ENCODE measurements at places on chromosomes 11 and 22.

GRCh38 chr11:128341280-128342248 lies 245.8 kb downstream of the ETS1 start:
- no peak for DNase-seq

- DNase-seq: peak; percentile 57
These were observed 3.2 kb upstream of the STK33 start for GRCh38 chr11:8597182-8597581.

GRCh38 chr11:26742966-26743365 lies 21.1 kb upstream of the SLC5A12 start:
- peak; percentile 21 for DNase-seq

DNA sequence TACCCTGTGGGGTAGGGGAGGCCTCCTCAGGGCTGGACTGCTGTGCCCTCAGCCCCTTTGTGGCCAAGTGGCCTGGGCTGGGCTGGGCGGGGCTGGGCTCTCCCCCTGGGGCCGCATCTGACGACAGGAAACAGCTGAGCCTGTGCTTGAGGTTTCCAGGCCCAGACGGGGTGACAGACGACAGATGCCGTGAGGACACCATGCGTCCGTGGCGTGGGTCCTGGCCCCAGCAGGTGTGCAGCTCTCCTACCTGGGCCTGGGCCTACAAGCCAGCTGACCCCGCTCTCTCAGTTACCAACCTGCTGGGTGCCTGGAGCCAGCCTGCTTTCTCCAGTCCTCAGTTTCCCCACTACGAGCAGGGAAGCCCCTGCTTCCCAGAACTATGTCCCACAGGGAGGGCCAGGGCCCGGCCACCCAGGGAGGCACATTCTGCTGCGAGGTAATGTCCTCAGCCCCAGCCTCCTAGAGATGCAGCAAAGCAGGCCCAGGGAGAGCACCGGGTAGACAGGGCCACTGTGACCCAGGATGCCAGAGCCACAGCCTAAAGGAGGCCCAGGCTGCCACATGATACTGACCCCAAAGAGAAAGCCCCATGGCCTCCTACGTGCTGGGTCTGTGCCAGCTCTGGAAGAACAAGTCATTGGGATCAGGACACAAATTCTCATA lies 181.3 kb downstream of the IGLL1 start:
- no peak for DNase-seq

- no peak for DNase-seq
These were observed 176.4 kb downstream of the SHANK2 start for GRCh38 chr11:71075871-71076420.

GRCh38 chr11:122981388-122982264 lies at the start of gene BSX:
Gene BSX (minus strand): TSS chr11:122981834. CDS start chr11:122981671, 163 bp downstream.
- DNase-seq: peak; percentile 59

GRCh38 chr11:40183073-40184064 lies 1276.1 kb downstream of the LRRC4C start:
- DNase-seq: no peak

GRCh38 chr22:24442352-24442744 lies 14.9 kb downstream of the ADORA2A start:
- DNase-seq: no peak

DNA sequence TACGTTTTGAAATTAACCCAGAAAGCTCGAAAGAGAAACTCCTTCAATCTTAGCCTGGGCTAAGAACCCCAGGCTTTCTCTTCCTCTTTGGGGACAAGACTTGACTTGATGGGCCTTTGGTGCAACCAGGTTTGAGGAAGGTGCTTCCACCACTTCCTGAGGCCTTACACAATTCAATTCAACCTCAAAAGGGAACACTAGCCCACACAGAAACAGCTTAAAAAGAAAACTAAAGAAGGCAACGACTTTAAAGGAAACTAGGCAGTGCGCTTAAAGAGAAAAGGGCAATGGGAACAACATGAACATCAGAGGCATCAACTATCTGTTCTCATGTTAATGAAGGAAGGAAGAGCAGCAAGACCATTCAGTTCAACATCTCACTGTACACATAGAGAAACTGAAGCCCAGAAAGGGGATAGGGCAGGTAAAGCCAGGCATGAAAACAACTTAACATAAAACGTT lies 24.8 kb downstream of the PAK1 start:
- DNase-seq: no peak

DNA sequence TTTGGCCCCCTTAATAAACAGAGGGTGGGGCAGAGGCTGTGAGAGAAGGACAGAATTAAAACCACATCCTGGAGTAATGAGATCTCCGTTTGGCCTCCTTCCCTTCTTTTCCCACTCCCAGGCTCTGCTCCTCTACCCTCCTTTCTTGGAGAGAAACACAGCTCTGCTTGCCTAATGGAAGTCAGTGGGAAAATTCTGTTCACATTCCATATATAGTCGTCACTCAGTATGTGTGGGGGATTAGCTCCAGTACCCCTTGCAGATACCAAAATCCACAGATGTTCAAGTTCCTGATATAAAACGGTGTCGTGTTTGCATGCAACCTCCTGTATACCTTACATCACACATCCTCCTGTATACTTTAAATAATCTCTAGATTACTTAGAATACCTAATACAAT lies 37.6 kb upstream of the THY1 start:
- peak; percentile 92 for DNase-seq

DNA sequence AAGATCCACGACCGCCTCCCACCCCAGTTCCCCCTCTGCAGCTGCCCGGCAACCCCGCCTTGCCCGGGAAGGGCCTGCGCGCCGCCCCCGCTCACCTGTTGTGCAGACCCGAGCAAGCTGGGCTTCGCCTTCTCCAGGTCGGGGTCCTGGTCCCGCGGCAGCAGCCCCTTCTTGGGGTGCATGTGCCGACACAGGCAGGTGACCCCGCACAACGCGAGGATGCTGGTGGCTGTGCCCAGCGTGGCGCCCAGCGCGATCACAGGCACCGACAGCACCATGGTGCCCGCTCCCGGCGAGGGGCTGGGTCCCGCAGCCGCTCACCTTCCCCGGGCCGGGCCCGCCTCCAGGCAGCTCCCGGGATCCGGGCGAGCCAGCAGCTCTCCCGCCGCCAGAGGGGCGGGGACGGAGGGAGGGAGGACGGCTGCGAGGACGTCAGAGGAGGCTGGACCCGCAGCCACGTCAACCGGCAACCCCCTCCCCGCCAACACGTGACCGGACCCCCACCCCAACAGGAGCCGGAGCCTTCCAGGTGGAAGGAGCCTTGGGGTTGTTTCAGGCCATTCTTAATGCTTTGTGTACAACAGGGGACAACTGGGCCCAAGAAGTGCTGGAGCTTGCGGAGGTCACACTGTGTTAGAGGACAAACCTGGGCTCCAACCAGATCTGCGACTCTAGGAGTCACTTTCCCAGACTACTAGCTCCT lies at the start of gene SYT13:
SYT13 (minus strand) TSS at position 412 of the 703 bp plus-strand sequence; CDS start at position 278, 134 bp downstream.
- no peak for DNase-seq

GRCh38 chr11:76680518-76681425 lies 10.2 kb upstream of the LRRC32 start:
- peak; percentile 70 for DNase-seq

DNA sequence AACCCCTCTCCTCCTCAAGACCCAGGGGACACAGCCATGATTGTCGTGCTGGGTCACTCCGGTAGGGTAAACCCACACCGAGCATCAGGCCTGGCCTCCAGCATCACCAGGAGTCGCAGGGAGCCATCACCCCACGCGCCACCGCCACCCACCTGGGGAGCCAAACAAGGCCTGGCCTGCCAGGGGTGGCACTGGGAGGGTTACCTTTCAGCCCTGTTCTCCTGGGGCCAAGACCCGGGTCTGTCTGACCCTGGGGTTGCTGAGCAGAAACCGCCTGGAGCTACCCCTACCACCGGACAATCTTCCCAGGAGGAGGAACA lies 39.3 kb upstream of the NNMT start:
- DNase-seq: no peak

GRCh38 chr11:60482361-60482760 lies 10.2 kb upstream of the MS4A12 start:
- DNase-seq: no peak

GRCh38 chr22:36367479-36367878 lies 20.3 kb downstream of the MYH9 start:
- DNase-seq: no peak

DNA sequence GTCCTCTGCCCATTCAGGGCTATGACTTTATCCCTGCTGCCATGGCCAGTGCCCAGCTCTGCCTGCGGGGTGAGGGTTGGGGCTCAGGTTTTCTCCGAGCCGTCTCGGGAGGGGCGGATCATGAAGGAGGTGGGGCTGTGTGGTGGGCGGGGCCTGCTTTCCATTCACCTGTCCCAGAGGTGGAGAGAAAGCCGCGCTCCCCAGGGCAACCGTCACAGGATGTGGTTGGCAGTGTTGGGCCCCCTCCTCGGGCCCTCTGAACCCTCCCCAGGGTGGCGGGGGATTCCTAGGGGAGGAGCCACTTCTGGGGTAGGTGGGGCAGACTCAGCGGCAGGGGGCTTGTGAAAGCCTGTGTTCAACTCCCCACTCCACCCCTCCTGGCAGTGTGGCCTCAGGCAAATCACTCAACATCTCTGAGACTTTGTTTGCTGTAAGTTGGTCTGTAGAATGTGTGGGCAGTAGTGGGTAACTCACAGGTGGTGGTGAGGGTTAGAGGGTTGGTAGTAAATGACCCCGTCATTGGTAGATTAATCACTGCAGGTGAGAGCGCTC lies 50.3 kb downstream of the CD6 start:
- no peak for DNase-seq

GRCh38 chr11:25038131-25038530 lies 541.3 kb downstream of the LUZP2 start:
- DNase-seq: no peak

- DNase-seq: peak; percentile 94
These were observed 42.9 kb downstream of the IGF2 start for GRCh38 chr11:2096011-2096918.

GRCh38 chr11:126197277-126197939 lies 14.0 kb downstream of the RPUSD4 start:
- DNase-seq: no peak

GRCh38 chr11:69193629-69194028 lies 37.9 kb downstream of the SMIM38 start:
- DNase-seq: peak; percentile 13

GRCh38 chr11:10348650-10349280 lies 43.9 kb downstream of the ADM start:
- peak; percentile 66 for DNase-seq

GRCh38 chr11:76135491-76135890 lies 70.8 kb downstream of the WNT11 start:
- DNase-seq: peak; percentile 44

DNA sequence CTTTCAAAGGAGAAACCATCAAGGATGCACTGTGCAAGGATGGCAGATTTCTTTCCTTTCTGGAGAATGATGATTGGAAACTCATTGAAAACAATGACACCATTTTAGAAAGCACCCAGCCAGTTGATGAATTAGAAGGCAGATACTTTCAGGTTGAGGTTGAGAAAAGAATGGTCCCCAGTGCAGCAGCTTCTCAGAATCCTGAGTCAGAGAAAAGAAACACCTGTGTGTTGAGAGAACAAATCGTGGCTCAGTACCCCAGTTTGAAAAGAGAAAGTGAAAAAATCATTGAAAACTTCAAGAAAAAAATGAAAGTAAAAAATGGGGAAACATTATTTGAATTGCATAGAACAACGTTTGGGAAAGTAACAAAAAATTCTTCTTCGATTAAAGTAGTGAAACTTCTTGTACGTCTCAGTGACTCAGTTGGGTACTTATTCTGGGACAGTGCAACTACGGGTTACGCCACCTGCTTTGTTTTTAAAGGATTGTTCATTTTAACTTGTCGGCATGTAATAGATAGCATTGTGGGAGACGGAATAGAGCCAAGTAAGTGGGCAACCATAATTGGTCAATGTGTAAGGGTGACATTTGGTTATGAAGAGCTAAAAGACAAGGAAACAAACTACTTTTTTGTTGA lies 9.8 kb downstream of the FAM111A start:
- DNase-seq: no peak

DNA sequence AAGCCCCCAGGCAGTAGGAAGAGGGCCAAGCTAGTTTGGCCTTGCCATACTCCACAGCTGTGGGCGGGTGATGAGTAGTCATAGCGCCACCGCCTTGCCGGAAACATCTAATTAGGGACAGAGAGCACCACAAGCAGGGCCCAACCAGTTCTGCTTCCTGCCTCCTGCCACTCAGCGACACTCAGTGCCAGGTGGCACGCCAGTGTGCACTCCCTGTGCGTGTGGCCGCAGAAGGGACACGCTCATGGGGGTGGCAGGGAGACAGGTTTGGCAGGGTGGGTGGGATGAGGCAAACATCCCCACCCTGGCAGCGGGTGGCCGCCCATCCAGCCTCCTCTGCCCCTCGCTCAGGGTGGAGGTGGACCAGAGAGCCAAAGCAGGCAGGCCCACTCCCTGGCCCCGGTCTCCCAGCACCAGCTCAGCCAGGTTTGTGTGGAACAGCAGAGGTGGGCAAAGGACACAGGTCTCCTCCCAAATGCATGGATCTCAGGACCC lies 4.9 kb downstream of the OVOL1 start:
- no peak for DNase-seq

GRCh38 chr11:125375146-125375545 lies 120.9 kb downstream of the FEZ1 start:
- DNase-seq: no peak

GRCh38 chr11:134046681-134047449 lies 22.0 kb upstream of the JAM3 start:
- no peak for DNase-seq

DNA sequence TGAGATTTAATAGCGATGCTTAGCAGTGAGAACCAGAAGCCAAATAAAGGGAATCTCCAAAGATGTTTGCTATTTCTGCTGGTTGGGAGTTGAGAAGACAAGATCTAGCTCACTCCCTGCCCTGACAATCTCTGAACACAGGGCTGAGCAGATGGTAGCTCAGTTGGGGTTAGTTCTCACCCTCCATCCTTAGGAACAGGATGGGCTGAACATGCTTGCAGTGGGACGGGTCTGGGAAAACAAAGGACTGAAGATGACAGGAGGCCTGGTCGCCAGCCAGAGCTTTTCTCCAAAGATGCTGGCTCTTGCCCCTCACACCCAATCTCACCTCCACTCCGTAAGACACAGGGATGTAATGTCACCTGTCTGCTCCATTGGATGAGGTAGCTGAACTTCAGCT lies 72.7 kb downstream of the SC5D start:
- DNase-seq: no peak

DNA sequence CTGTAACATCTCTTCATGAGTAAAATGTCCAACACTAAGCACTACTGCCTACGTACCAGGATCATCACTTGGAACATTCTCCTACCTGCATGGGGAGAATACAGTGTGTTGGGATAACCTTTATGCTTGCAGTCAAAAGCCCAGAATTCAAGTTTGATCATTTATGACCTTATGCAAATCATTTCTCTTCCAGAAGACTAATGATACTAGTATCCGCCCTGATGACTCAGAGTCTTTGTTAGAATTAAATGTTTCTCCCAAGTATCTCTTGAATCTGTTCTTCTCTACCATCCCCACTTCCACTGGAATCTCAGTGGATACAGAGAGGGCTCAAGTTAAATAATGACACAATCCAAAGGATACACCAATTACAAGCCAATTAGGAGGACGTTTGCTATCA lies 12.4 kb downstream of the MAJIN start:
- DNase-seq: no peak

DNA sequence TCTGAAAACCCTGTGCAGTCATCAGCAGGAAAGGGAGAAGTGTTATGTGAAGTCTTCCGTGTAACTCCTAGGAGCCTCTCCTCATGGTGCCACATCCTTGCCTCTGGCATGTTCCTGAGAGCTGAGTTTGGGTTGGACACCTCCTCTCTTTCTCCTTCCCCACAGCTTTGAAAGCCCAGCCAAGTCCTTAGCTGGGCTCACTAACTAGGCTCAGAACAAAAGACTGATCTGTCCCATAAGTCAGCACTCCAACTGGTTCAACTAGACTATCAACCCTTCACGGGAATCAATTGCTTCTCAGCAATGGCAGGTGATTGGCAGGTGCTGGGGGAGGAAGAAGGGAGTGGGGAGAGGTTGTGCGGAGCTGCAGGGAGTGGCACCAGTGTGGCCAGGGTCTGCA lies 509.9 kb upstream of the B3GAT1 start:
- DNase-seq: no peak
